ENCODE measurements at places on chromosomes 16 and 17. TPM values are rescaled to one million over a fixed set of nuclear protein-coding genes. Genes with fewer than 3 reads are reported as not detected.

AANAT gene
- not detected for total RNA-seq

QRICH2 gene
- total RNA-seq, result 1.5 TPM

TBC1D3B gene
- total RNA-seq, result 1.9 TPM

PARN gene
- total RNA-seq, result 27.7 TPM

NRN1L gene
- total RNA-seq, result 3.0 TPM

MON1B gene
- total RNA-seq, result 25.4 TPM

NEUROD2 gene
- not detected for total RNA-seq

PARD6A gene
- total RNA-seq, result 3.2 TPM

PDIA2 gene
- 5.3 TPM for total RNA-seq

TEFM gene
- 6.3 TPM for total RNA-seq

NOTUM gene
- not detected for total RNA-seq

ITGAL gene
- total RNA-seq, result 9.6 TPM

ANKRD13B gene
- total RNA-seq, result 18.3 TPM

GPRC5B gene
- total RNA-seq, result 36.3 TPM

APOBR gene
- total RNA-seq, result 1.5 TPM

C16orf92 gene
- total RNA-seq, result not detected

HBA1 gene
- total RNA-seq, result 84.4 TPM

ZNF778 gene
- total RNA-seq, result 9.8 TPM

HOXB1 gene
- not detected for total RNA-seq

TBX6 gene
- total RNA-seq, result not detected

VKORC1 gene
- 85.6 TPM for total RNA-seq

CALB2 gene
- 112 TPM for total RNA-seq

SHCBP1 gene
- 1.9 TPM for total RNA-seq

SERPINF2 gene
- 10.4 TPM for total RNA-seq

TRAPPC2L gene
- total RNA-seq, result 49.4 TPM
